ENCODE measurements at places on chromosomes 7 and 10.

DNA sequence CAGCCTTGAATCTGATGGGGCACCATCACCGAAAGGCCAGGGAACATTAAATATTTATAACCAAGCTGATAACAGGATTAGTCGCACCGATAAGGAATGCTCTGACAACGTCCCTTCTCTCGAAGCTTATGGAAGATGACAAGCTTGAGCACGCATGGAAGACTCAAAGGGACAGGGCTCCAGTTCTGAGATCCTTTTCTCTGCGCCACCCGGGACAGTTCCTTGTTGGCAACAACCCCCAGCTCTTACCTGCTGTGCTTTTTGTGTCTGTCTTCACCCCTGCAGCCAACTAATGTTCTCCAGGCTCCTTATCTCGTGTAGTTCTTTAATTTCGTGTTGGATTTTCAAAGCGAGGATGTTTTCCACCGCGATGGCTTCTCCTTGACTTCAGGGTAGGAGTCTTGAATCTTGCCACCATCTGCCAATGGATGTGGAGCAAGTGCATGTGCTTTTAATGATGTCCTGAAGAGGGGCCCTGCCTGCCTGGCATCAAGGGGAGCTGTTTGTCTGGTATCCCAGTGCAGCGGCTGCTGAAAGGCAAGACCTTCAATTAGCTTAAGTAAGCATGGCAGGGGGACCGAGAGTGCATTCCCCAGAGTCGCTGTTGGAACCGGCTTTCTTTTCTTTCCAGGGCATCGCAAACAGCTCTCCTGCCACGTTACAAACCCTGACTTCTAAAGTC is 354 bp upstream of the FERD3L start:
- DNase-seq, result no peak

GRCh38 chr7:405489-406211 is 114.0 kb downstream of the PDGFA start:
- no peak for DNase-seq

- peak; percentile 41 for DNase-seq
These were observed 706 bp downstream of the BUB3 start for GRCh38 chr10:123154711-123155505.

DNA sequence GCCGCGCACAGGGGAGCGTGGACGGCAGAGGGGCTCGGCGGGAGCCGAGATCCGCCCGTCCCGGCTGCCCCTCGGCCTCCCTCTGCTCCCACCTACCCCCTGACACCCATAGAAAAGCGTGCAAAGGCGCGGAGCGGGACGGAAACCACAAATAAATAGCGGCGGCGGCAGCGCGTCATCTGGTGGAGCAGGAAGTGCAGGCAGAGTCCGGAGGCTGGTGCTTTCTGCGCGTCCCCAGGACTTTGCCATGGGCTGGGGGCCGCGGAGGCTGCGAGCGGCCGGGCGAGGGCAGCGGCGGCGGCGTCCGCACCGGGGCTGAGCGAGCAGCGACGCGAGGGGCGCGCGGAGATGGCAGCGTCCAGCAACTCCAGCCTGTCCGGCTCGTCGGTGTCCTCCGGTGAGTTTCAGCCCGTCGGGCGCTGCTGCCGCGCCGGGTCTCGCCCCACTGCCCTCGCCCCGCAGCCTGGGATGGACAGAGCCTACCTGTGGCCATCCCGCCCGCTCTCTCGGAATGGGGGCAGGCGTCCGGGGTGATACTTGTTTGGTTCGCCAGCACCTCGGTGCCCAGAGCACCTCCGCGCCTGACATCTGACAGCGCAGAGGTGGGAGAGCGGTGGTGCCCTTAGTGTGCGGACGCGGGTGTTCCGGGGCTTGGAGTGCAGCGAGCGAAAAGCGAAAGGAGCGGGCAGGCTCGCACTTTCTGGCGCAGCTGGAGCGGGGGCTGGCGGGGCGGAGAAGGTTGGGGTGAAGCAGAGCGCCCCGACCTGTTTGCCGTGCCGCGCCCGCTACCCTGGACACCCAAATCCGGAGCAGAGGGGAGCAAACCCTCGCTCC is at the start of gene CHN2:
CHN2 (plus strand) TSS at position 182 of the 834 bp plus-strand sequence.
- DNase-seq, result no peak

DNA sequence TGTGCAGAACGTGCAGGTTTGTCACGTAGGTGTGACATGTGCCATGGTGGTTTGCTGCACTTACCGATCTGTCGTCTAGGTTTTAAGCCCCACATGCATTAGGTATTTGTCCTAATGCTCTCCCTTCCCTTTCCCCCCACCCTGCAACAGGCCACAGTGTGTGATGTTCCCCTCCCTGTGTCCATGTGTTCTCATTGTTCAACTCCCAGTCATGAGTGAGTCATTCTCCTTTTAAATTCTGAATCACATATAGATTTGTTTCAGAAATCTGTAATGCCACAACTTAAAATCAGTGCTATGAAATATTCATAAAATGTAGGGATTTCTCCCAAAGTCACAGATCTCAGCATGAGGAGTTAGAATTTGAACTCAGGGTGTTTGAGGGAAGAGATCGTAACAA is 552.5 kb upstream of the MBL2 start:
- no peak for DNase-seq

- DNase-seq, result no peak
These were observed 133.2 kb upstream of the MDFIC start for GRCh38 chr7:114788706-114789105.

- DNase-seq, result no peak
These were observed 78.3 kb downstream of the RAPGEF5 start for GRCh38 chr7:22278660-22279059.

GRCh38 chr7:23529262-23529859 is 2.4 kb downstream of the TRA2A start:
- DNase-seq, result no peak

- peak; percentile 72 for DNase-seq
These were observed 44.6 kb upstream of the TSPAN13 start for GRCh38 chr7:16708980-16709379.

GRCh38 chr10:19966751-19967150 is 150.5 kb downstream of the PLXDC2 start:
- no peak for DNase-seq

GRCh38 chr10:68212721-68213352 is 19.1 kb downstream of the ATOH7 start:
- peak; percentile 60 for DNase-seq

DNA sequence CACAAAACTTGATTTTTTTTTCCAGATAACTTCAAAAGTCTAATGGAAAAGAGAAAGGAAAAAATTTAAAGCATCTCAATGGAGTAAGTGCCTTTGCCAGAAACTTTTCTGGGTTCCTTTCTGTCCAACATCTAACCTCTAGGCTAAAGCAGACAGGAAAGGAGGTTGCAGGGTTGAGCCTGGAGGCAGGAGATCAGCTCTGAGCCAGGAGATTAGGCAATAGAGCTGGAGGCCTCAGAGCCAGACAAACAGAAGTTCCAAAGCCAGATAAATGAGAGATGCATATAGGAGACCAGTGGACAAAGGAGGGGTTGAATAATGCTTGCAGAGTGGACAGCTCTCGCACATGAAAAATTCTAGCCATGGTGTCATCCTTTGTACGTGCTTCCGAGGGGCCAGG is 42.9 kb downstream of the CHN2 start:
- DNase-seq, result no peak

DNA sequence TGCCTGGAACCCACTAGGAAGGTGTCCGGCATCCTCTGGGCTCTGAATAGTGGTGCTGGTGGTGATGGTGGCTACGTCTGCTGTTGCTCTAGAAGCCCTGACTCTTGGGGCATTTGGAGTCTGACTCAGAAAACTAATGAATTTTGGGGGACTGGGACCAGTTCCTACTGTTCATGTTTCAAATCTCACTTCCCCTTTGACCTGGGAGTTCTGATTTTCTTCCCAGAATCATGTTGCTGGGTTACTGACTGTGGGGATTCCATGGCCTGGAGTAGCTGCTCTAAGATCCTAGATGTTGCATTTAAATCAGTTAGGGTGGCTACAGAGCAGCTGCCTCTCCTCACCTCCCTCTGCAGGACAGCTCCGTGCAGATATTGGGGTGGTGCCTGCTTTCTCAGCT is 3.2 kb downstream of the TSPAN33 start:
- no peak for DNase-seq

DNA sequence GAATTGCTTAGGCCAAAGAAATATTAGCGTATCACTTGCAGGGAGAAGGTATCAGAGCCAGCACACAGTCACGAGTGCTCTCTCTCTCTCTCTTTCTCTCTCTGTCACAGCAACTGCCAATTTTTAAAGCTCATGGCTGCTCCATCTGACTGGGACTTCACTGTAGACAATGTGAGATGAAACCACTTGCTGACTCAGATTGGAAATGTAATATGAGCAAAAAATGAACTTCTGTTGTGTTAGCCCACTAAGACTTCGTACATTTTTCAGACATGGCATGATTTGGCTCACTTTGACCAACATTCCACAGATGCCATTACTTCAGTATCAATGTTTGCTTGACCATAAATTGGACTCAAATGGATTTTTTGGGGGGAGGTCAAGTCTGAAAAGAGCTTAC is 68.1 kb downstream of the DGKB start:
- peak; percentile 67 for DNase-seq

DNA sequence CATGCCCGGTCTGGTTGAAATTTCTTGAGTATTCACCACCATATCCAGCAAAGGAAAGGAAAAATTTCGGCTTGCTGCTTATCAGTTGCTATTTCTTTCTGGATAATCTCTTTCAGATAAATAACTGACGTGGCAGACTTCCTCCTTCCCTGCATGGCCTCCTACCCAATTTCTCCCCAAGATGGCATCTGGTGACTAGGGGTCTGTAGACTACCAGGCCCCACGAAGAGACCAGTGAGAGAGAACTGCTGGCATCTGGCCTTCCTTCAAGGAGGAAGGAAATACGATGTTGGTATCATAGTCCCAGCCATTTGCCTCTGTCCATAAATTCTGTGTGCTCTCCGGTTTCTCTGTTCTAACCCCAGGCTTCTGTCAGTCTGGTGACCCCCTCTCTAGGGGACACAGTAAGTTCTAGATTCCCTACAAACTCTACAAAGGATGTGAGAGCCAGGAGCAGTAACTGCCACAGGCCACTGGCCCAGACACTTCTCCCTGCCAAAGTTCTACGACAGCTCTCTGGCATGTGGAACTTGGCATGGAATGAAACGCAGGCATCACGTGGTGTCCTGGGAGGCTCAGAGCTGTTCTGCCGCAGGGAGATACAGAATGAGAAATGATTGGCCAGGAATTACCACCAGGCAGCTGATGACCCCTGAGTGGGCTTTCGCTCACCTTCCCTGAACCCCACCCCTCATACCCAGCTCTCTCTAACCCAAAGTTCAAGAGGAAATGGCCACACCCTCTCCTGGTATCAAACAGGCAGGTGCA is 30.0 kb upstream of the MSRB2 start:
- peak; percentile 73 for DNase-seq

DNA sequence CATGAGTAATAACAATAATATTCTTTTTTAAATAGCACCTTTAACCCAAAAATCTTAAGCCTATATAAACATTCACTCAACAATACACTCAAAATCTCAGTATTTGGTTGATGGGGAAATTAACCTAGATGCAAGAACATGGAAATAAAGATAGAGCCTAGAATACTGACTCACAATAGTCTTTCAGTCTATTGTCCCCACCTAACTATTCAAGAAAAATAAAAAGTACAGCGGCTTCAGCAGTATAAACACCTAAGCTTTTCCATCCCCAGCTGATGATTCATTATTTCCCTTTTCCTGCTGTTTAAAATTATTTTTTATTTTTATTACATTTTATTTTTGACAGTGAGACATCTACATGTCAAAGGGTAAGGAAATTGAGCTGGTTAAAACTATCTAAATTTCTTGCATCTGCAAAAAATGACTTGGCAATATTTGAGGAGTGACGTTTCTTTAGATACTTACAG is 201.4 kb downstream of the FZD1 start:
- DNase-seq, result peak; percentile 45

- no peak for DNase-seq
These were observed 21.4 kb upstream of the MLXIPL start for GRCh38 chr7:73645643-73646174.

- DNase-seq, result no peak
These were observed 36.1 kb upstream of the BET1 start for GRCh38 chr7:94040254-94040653.

GRCh38 chr7:123797673-123798531 is 47.1 kb upstream of the HYAL4 start:
- peak; percentile 63 for DNase-seq

- DNase-seq, result no peak
These were observed 667.1 kb downstream of the INHBA start for GRCh38 chr7:41035794-41036193.

- DNase-seq, result no peak
These were observed 76.2 kb downstream of the CFAP58 start for GRCh38 chr10:104429846-104430245.

DNA sequence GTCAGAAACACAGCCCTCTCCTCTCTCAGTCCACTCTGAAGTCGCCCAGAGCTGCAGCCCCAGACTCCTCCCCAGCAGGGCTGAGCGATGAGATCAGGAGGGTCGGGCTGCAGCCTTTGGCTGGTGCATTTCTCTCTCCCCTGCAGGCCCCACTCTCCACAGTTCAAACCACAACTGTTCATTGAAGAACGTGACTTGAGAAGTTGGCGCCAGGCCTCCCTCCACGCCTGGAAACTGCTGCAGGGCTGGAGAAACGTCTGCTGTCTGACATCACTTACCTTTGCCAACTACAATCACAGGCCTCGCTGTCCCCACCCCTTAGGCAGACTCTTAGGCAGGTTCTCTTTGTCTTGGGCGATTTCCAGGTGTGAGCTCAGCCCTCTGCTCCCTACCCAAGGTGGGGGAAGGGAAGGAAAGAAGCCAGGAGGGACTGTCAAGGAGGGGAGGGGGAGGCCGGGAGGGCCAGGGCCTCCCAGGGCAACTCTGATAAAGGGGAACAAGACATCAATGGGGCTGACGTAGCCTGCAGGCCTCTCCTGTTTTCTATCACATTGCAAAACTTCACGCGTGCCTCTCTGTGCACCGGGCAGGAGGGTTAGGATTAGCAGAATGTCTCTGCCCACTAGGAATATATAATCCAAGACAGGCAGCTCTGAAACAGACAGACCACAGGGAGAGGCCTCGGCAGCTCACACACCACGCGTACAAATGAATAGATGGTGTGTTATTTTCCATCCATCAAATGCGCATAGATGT is 32.7 kb downstream of the CALML5 start:
- no peak for DNase-seq

DNA sequence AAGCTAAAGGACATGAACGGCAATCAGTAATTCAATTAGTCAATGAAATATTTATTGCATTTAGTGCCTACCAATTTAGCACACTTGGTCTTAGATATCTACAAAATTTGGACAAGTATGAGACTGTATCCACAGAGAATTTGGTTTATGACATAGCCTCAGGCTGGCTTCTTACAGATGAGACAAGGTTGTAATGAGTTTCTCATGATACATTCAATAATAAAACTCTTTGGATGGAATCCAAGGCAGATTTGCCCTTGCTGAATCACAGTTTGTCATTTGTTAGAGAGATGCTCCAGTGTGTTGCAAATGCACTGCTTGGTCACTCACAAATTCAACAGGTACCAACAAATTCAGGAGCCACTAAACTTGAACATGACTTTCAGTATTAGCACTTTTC is 162.5 kb downstream of the GPR37 start:
- DNase-seq, result no peak

DNA sequence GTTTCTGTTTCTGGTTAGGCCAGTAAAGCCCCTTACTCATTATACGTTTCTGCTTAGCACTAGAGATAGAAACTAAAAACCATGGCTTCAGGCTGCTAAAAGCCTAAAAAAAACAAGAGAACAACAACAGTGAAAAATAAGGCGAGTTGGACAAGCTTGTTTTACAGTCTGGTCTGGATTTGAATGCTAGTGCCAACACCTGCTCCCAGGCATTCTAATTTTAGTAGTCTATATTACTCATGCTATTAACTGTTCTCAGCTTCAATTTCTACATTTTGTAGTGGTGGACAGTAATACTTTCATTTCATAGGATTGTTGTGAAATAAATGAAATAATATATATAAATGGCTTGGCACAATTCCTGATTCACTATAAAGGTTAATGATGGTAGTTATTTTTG is 108.5 kb downstream of the HBP1 start:
- DNase-seq, result peak; percentile 13

GRCh38 chr10:30106987-30107386 is 47.6 kb upstream of the JCAD start:
- no peak for DNase-seq

All from fibroblast of gingiva (primary cell).